ENCODE measurements at places on chromosomes 5 and 9.
A peak's percentile ranks its signal among the peaks of the same experiment; 100 is the strongest.

DNA sequence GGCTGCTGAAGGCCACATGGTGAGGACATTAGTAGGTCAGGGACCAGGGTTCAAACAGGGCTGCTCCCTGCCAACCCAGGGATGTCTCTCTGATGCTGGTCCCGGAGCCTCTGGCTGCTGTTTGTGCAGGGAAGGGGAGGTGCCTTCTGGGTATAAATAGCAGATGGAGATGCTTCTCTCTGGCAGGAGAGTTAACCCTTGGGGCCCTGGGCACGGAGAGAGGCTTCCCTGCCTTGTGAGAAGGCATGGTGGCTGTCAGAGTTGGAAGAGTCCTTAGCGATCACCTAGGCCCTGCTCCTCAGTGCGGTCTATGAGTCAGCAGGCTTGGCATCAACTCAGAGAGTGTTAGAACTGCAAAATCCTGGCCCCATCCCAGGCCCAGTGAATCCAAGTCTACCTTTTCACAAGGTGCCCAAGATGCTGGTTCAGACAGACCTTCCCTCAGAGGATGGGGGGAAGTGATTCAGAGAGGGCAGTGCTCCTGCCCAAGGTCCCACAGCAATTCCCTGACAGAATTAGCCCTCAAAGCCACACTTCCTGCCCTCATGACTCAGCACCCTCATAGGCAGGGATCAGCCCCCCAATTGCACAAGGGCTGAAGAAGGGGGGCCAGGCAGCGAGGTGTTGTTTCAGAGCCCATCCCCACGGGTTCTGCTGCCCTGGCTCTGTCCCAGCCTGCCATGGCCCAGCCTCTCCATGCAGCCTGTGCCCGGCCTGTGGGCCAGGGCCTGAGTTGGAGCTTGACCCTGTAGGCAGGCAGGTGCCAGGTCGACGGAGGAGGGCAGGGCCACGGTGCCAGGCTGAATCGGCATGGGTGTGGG is 25.6 kb downstream of the CAMK2A start:
- DNase-seq = no peak

GRCh38 chr5:79536193-79536906 is 22.4 kb upstream of the HOMER1 start:
- no peak for DNase-seq

DNA sequence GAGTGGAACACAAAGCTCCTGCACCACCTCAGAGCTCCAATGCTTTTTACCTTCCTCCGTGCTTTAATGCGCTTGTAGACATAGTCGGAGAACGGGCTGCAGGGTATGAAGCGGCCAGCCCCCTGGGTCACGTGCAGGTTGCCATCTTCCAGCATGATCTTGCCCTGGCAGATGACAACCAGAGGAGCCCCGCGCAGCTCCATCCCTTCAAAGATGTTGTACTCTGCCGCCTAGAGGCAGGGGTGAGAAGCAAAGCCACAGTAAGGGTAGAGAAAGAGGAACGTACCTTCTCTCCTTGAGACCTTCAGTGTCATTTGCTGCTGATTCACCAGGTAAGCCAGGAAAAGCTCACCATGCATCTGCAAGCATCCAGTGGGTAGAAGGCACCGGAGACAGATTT is 112.3 kb downstream of the DPYSL3 start:
- peak; percentile 3 for DNase-seq

GRCh38 chr5:168282120-168282519 is 9.3 kb upstream of the WWC1 start:
- no peak for DNase-seq

DNA sequence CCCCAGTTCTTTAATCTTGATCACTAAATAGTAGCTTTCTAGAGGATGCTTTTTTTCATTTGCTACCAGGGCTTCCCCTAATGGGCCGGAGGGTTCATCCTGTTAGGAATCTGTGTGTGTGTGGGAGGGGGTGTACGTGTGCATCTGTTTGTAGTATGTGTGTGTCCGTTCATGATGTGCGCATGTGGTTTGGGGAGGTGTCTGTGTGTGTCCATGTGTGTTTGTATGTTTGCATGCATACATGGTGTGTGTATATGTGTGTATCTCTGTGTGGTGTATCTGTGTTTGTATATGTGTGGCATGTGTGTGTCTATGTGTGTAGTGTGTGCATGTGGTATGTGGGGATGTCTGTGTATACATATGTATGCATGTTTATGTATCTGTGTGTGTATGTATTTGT is 106.2 kb downstream of the SYK start:
- DNase-seq = no peak

DNA sequence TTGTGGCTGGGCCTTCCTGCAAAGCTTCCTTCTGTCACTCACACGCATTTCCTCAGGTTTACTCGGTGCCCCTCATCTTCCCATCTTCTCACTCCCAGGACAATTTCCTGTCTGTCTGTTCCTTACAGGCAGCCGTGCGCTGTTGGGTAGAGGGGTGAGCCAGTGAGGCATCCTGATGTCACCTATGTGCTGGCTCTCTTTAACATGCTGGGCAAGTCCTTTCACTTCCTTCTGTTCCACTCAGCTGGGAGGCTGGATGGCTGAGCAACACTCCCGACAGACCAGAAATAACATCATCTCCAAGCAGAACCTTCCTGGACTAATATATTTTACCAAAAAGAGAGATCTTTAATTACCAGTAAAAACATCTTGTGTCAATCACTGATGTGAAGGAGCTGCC is 103.0 kb downstream of the HSD17B3 start:
- no peak for DNase-seq

- no peak for DNase-seq
Observed at GRCh38 chr5:1030801-1031271, 22.2 kb downstream of the NKD2 start.

DNA sequence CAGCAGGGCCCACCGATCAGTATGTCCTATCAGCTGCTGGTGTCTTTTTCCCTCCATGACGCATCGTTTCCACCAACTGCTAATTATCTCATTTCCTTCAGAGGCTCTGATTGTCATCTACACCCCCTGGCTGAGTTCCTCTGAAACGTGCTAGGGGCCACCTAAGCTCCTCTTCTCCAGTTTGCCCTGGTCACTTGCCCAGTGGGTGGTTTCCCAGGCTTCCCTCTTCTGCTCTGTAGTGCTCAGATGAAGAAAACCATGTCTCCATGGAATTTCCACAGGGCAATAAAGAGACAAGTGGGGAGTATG is 65.3 kb downstream of the TSTD2 start:
- no peak for DNase-seq

- no peak for DNase-seq
Observed at GRCh38 chr9:89751079-89751825, 146.4 kb downstream of the GADD45G start.

DNA sequence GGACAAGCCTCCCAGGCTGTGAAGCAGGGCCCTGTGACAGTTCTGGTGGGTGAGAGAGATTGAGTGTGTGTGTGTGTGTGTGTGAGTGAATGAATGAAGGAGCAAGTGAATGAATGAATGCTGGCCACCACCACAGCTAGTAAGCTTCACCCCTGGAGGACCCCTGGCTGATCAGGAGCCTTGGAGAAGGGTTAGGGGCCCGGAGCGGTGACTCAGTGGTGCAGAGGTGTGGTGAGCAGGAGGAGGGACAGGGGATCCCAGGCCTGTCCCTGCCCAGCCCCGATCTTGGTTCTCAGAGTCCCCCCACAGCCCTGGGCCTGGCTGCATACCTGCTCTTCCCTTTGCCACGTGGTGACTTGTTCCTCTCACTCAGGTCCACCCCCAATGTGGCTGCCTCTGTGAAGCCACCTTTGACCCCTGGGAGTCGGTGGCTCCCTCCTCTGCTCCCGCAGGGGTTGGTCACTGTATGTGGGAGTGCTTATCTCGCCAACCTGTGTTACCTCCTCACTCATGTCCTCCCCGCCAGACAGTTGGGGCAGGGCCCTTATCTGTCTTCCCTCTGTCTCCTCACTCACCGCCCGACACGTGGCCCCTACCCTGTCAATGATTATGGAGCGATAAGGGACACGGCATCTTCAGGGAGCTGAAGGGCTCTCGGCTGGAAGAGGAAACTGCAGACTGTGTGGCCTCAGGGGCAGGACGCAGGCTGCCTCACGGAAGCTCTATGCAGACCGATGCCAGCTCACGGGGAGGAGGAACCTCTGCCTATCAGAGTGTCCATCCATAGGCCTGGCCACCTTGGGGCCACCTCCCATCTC is 99.9 kb upstream of the PITX1 start:
- DNase-seq = no peak

DNA sequence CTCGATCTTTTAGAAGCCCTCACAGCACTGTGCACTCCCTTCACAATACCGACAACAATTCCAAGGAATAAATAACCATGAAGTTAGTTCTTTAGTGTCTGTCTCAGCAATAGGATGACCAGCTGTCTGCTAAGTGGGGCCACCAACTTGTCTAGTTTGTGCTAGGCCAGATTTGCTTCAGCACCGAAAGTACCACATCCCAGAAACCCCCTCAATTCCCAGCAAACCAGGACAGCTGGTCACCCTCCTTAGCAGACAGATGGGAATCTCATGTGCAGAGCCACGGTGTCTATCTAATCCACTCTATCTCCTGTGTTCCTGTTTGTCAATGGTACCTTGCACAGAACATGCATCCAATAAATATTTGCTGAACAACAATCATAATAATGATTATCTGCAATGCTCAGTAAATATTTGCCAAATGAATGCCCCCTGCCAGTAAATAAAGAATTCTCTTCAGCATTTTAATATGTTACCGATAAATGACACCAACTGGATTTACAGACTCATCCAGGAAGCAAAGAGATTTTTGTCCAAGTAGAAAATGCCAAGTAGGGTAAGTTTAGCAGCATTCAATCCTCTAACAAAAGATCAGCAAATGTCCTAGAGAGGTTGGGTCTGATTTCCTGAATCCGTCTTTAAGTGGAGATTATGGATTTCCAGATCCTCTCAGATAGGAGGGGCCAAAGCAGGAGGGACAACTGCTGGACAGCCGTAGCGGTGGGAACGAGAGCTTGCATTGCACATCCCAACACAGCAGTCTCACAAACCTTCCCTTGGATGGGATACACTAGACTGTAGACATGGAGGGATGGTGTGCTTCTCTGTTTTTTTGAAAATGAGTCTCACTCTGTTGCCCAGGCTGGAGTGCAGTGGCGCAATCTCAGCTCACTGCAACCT is 51.9 kb upstream of the ANKRD33B start:
- no peak for DNase-seq

GRCh38 chr5:103866169-103866568 is 303.6 kb upstream of the NUDT12 start:
- DNase-seq = no peak

DNA sequence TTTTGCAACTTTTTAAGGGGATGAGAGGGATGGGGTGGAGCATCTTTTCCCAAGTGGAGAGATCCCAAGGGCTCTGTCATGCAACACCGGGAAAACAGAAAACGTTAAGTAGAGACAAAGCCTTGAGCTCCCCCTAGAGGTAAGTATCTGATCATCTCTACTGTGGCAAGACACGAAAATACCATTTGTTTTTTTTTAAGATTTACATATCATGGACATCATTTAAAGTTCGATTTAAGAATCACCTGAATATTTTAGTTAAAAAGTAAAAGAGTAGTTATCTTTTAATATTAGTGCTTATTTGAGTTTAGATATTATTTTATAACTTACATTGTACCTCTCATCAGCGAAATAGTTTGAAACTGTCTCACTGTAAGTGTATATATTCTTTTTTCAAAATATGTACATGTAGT is 200.4 kb downstream of the LRRC70 start:
- DNase-seq = peak; percentile 46

DNA sequence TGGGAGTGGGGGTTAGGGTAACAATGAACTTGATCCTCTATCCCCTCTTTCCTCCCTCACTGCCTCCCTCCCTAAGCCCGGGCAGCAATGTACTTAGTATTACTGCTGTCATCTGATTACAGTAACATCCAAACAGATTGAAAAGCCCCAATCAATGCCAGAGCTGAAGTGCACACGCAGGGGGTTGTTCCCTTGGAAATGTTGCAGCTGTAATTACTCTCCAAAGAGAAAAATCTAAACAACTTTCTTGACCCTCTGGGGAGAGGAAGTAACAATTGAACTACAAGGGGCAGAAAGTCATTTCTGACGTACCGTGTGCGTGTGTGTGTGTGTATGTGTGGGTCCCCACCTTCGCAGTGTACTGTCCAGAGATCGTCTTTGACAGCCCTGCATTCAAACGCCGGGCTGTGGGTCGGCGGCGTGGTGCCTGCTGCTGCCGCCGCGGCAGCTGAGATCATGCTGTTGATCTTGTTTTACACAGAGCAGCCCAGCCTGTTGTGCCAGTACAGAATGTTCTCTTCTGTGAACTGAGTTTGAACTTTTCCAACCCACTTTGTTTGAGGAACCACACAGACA is 66.0 kb upstream of the KLF9 start:
- no peak for DNase-seq

GRCh38 chr5:78907255-78907891 is 77.7 kb downstream of the ARSB start:
- DNase-seq = peak; percentile 77

GRCh38 chr5:133741396-133741795 is 129.1 kb upstream of the FSTL4 start:
- DNase-seq = no peak

GRCh38 chr5:141560151-141560550 is 58.6 kb downstream of the DIAPH1 start:
- no peak for DNase-seq

GRCh38 chr9:17993024-17993423 is 414.2 kb downstream of the SH3GL2 start:
- DNase-seq = no peak

DNA sequence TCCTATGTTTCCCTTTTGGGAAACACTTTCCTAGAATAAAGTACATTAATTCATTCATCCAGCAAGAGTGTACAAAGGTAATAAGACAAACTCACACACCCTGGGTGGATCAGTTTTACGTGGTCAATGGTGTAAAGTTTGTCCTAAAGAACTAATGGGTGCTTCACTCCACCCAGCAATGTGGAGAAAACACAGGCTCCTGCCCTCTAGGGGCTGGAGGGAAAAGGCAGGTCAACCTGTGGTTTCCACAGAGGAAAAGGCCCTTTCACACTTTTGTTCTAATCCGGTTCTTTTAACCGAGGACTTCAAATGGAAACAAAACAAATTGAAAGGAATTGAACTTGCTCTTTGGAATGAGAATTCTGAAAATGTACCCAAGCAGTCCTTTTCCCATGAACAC is 80.9 kb upstream of the SPOCK1 start:
- DNase-seq = no peak

GRCh38 chr5:96972599-96973334 is 36.9 kb downstream of the LNPEP start:
- DNase-seq = no peak

- no peak for DNase-seq
Observed at GRCh38 chr5:158660726-158661125, 439.0 kb downstream of the EBF1 start.

DNA sequence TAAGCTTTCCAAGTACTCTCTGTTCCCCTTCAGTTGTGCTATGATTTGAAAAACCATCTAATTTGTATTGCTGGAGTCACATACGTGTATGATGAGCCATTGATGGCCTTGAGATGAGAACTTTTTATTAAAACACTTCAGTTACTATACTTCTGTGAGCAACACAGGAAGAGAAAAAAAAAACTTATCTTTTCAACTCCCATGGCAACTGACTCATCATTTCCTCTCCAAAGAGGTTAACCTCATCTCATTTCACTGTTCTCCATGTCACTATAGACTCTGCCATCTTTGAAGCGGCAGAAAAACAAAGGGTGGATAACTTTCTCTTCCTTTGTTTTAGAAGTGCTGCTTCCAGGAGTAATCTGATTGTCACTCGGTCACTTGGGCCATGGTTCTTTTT is 104.3 kb upstream of the PCSK1 start:
- peak; percentile 3 for DNase-seq
